ENCODE measurements at places on chromosomes 12 and 14. TPM values are rescaled to one million over a fixed set of nuclear protein-coding genes. Genes with fewer than 3 reads are reported as not detected.

RASSF8 gene
- total RNA-seq = 1.6 TPM

TAS2R42 gene
- not detected for total RNA-seq

KLRC1 gene
- total RNA-seq = not detected

MGST1 gene
- total RNA-seq = 0.46 TPM

RAP1B gene
- 268 TPM for total RNA-seq

CD9 gene
- total RNA-seq = 29.7 TPM

LRRK2 gene
- not detected for total RNA-seq

ALDH1L2 gene
- total RNA-seq = 1.2 TPM

DHRS2 gene
- total RNA-seq = 2.9 TPM

DYRK4 gene
- total RNA-seq = 26.5 TPM

ZC2HC1C gene
- total RNA-seq = 1.3 TPM

FAM90A1 gene
- not detected for total RNA-seq

KCNC2 gene
- total RNA-seq = not detected

ZNF385A gene
- total RNA-seq = 0.66 TPM

ACTR6 gene
- 36.3 TPM for total RNA-seq

MAX gene
- total RNA-seq = 154 TPM

PLCZ1 gene
- total RNA-seq = not detected

AICDA gene
- 0.17 TPM for total RNA-seq

TMPRSS12 gene
- not detected for total RNA-seq

OAS3 gene
- total RNA-seq = 292 TPM

GUCY2C gene
- not detected for total RNA-seq

TEAD4 gene
- total RNA-seq = 0.74 TPM

VPS29 gene
- 138 TPM for total RNA-seq

NOS1 gene
- not detected for total RNA-seq

NFYB gene
- total RNA-seq = 19.5 TPM

PGF gene
- 0.29 TPM for total RNA-seq

AVPR1A gene
- not detected for total RNA-seq

CDCA4 gene
- 54.3 TPM for total RNA-seq

ABHD12B gene
- not detected for total RNA-seq

MEG3 gene
- not detected for total RNA-seq

LHX5 gene
- total RNA-seq = not detected

C12orf54 gene
- not detected for total RNA-seq

IL22 gene
- total RNA-seq = 4.1 TPM

TMEM229B gene
- total RNA-seq = 23.3 TPM

SLC5A8 gene
- not detected for total RNA-seq

DNAJC22 gene
- not detected for total RNA-seq

DCN gene
- not detected for total RNA-seq

FGF23 gene
- total RNA-seq = not detected

RDH12 gene
- total RNA-seq = not detected

ING4 gene
- 23.7 TPM for total RNA-seq

HCAR1 gene
- 2.0 TPM for total RNA-seq

SPX gene
- total RNA-seq = 0.95 TPM

KRT6A gene
- total RNA-seq = not detected

LMNTD1 gene
- not detected for total RNA-seq

CLEC1B gene
- total RNA-seq = not detected

TAS2R46 gene
- total RNA-seq = 1.6 TPM

AMDHD1 gene
- total RNA-seq = 0.10 TPM

All from T-helper 1 cell treated with Interleukin-12 subunit alpha and Interleukin-12 subunit beta and Interleukin-4 antibody, amounts not matched to agents 30 ng/mL and 1 ng/mL, for 36 hours (primary cell).